HFFc6 (cell line): ENCODE measurements at places on chromosomes 16 and 17.
A peak's percentile ranks its signal among the peaks of the same experiment; 100 is the strongest.

DNA sequence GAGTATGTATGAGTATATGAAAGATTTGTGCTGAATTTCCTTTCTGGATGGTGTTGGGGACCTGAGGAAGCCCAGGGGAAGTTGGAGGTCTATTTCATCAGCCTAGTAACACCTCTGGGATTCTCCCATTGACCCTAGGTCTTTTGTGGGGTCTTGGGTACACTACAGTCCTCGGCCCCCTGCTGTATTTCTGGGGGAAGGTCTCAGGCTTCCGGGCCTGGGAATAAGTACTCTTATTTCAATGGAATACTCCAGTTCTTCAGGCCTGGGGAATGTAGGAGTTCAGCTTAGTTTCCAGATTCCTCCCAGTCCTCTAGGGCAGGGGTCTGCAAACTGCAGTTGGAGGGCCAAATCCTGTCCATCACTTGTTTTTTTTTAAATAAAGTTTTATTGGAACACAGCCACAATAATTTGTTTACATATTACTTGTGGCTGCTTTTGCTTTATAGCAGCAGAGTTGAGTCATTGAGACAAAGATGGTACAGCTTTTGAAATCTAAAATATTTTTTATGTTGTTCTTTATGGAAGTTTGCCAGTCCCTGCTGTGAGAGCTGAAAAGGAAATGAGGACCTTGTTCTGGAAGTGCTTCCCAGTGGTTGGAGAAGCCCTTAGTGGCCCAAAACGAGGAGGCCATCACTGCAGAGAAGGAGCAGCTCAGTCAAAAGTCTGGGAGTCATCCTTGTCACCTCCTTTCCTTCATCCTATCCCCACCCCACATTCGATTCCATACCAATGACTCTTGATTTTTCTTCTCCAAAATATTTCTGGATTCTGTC lies 142.5 kb upstream of the HS3ST2 start:
- DNase-seq: peak; percentile 30

DNA sequence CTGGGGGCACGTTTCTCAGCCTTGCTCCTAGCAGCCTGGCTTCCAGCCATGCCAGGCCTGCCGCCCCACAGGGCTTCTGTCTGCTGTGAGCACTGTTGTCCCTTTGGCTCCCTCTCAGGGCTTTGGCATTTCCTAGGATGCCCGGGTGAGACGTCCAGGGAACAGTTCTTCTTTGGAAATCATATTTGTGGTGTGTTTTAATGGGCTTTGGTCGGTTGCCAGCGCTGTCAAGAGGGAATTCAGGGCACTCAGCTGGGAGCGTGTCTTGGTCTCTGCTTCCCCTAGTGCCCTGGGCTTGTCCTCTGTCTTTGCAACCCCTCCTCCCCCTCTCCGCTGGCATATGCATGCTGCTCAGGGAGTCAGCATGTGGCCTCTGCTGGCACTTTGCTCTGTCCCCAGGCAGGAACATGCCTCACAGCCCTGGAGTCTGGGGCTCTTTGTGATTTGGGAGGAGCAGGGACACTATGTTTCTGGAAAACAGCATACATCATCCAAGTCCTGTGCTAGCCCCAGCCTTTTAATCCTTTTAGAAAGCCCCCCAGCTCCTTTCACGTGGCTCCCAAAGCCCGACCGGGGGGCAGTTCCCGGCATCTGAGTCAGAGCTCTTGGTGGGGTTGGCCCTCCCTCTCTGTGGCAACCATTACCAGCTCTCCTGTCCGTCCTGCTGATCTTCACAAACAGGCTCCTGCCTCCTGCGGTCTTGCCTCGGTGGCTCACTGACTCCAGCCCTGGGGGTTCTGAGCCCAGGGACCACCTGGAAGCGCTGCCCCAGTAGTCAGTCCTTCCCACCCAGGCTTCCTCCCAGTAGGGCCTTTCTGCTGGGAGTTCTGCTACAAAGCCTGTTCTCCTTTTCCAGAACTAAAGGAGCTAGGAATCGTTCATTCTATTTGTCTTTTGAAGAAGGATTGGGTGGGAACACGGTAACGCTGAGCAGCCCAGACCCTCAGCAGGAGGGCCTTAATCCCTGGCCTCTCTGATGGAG lies 26.7 kb downstream of the SAP30BP start:
- peak; percentile 99 for DNase-seq

GRCh38 chr17:57985675-57985974 lies 2.4 kb downstream of the VEZF1 start:
- peak; percentile 68 for DNase-seq

GRCh38 chr16:86786338-86786737 lies 208.0 kb downstream of the FOXL1 start:
- no peak for DNase-seq

DNA sequence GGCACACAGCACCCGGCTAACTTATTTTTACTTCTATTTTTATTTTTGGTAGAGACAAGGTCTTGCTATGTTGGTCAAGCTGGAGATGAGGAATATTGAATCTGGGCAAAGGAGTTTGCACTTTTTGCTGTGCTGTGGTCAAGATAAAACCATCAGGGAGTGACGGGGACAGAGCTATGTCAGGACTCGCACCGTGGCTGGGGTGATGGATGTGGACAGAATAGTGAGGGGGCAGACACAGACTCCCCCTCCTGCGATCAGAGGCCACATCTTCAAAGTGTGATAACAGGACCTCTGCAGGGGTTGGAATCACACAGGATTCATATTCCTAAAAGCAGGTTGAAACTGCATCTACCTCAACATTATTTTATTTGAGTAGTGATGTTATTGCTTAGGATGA lies 25.6 kb downstream of the IL21R start:
- DNase-seq: no peak

GRCh38 chr16:16095646-16096045 lies 127.6 kb downstream of the ABCC6 start:
- DNase-seq: no peak

DNA sequence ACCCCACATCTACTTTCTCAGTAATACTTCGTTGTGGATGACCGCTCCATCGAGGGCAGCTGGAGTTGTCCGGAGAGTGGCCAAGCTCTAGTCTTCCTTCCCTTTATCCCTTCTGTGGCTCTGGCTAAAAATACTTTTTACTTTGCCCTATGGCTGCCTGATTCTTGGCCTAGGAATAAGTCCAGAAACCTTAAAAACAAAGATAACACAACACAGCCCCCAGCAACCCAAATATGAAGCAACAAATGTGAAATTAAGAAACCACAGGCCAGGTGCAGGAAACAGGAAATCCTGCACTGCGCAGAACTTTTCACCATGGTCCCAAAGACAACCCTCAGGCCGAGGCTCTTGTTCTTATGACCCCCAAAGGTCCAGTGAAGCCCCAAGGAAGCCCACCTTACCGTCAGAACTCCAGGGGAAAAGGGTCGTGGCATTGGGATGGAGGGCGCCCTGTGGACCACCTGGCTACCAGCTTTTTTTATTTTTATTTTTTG lies 26.0 kb downstream of the TK2 start:
- no peak for DNase-seq

- peak; percentile 95 for DNase-seq
These were observed 54.2 kb downstream of the PLD6 start for GRCh38 chr17:17151962-17152361.

DNA sequence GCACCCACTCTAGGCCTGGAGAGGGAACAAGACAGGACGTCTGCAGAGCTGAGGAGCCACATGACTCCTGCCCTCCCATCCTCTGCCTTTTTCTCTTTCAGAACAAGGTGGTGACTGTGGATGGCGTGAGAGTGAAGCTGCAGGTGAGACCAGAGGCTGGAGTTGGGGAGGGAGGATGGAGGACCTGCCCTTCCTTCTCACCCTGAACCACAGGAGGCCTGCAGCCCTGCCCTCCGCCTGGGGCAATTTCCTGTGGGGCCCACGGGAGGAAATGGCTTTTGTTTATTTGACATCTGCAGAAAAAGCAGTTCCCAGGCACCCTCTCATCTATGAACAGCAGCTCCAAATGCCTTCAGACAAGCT lies 5.1 kb downstream of the RAB37 start:
- DNase-seq: no peak

- DNase-seq: peak; percentile 0
These were observed 221.1 kb upstream of the GSE1 start for GRCh38 chr16:85391769-85392583.

DNA sequence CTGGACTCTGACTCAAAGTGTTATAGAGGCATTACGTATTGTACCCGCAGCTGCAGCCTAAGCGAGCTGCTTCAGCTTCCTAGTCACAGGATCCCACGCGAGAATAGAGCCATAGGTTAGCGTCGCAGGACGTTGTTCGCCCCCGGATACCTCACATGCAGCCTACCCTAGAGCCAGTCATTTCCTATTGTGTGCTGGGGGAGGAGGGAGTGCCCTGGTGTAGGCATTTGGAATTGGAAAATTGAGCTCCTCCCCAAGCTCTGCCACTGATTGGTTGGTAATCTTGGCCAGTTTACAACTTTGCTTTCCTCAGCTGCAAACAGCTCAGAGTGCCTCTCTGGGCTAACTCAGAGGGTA lies 530 bp downstream of the NAA60 start:
- DNase-seq: peak; percentile 61

DNA sequence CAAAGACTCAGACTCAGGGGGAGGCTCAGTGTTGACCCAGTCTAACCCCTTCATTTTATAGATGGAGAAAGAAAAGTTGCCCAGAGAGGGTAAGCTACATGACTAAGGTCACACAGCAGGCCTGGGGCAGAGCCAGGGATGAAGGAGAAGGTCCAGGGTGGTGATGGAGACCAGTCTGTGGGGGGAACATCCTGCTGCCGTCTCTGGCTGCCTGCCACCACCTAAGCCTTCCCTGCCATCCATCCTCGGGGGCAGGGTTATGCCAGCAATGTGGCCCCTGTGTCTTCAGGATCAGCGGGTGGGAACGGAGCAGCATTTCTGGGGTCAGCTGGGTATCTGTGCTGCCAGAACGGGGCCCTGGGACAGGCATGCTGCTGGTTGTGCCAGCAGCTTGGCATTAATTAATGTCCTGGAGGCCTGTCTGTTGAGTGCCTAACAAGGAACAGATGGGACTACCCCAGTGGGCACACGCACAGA lies 5.5 kb downstream of the DOK4 start:
- no peak for DNase-seq

DNA sequence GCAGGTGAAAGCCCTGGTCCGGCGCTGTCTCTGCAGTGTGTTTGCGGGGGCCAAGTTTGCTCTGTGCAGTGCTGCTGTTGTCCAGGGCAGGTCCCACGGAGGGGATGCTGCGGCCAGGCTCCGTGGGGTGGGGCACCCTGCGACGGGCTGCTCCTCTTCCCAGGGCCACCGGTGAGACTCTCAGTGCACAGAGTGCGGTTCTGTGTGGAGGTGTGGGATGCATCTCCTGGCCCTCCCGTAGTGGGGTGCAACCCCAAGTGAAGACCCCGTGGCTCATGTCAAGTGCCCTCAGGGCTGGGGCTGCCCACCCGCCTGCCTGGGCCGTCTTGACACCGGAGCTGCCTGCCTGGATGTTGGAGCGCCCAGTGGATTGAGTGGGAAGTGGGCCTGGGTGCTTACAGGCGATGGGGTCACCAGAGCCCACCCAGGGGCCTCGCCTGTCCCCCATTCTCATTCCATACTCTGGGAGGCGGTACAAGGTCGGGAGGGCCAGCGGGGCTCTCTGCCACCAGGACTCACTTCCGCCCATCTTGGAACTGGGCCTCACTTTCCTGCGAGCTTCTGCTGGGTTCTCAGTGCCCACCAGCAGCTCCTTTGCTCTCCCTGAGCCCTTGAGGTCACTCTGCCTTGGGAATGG lies 119.9 kb downstream of the BANP start:
- DNase-seq: no peak

DNA sequence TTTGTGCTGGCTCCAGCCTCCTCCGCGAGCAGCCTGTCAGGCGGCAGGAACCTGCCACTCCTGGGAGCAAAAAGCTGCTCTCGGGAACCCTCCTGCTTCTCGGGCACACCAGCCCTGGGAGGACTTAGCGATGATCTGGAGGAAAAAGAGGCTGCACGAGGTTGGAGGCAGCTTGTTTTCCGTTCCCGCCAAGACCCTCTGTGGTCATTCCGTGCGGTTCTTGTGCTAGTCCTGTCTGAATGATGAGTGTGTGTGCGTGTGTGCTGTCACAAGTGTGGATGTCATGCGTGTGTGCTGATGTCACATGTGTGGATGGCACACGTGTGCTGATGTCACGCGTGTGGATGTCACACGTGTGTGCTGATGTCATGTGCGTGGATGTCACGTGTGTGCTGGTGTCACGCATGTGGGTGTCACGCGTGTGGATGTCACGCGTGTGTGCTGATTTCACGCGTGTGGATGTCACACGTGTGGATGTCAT lies 150.0 kb downstream of the NPIPB11 start:
- no peak for DNase-seq

DNA sequence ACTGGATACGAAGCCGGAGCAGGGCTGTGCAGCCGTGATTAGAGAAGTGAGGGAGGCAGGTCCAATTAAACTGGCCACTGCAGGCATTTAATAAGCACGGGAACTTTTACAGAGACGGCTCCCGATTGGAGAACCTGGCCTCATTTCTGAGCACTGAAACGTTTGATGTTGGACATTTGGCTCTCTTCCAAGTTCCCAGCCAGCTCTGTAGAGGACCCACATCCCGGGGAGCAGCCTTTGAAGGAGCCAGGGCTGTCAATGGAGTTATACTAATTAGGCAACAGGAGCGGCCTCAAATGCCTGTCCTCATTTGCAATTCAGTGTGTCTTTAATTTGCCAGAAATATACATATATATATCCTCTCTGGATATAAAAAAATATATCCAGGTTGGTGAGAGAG lies 499.4 kb upstream of the C16orf82 start:
- DNase-seq: no peak

GRCh38 chr16:23371368-23371767 lies 69.3 kb downstream of the SCNN1B start:
- DNase-seq: no peak

DNA sequence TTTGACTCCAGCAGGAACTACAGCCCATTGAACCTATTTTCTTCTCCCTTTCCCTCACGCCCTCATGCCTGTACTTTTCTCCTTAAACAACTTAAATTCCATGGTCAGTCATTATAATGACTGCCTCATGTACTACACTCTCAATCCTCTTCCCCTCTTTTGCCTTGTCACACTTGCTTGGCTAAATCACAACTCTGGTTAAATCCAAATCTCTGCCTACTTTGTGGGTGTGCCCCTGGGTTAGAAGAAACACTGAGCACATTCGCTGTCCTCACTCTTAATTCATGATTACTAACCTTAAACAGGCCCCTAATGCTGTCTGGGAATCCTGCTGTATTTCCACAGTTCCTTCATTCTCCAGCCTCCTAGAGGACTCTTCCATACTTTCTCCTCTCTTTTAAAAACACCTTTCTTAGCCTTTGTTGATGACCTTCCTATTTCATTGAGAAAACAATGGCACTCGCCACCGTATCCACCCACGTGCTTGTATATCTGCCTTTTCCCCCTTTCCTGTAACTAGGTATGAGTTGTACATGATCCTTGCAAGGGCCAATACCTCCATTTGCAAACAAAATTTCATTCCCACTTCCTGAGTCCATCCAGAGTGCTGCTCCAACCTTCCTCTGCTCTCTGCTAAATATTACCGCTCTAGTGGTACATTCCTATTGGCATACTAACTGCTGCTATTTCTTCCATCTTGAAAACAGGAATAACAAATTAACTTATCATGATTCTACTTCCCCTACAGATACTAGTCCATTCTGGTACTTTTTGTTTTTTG lies 28.9 kb downstream of the ZNRF1 start:
- DNase-seq: no peak

DNA sequence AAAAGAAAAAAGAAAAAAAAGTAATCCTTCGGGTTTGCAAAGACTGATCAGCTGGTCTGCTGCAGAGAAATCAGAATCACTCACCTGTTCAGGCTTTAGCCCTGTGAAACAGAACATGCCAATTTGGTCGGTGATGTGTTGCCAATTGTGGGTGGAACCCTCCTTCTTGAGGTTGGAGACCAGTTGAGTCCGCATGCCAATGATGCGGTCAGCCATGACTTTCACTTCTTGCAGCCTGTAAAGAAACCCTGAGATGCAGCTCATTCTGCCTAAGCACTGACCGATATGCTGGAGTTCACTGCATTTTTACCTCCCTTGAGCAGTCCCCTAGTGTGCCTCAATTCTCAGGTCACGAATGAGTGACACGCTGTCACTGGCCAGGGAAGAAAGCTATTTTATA lies 24.8 kb upstream of the SLC38A7 start:
- no peak for DNase-seq
